Ascending aorta (tissue), 2 donors: ENCODE measurements at places on chromosomes 4 and X.

DNA sequence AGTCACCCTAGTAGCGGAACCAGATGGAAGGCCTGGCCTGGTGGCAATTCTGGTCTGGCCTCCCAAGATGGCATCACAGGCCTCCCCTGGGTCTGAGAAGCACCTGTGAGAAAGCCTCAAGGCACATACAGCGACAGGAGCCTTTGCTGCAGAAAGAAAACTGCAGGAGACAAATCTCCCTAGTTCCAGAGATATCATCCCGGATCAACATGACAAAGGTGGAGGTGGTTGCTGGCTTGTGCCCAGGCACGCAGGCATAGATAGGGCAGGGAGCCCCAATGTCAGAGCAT lies 93.6 kb downstream of the BCOR start:
- H3K36me3 ChIP-seq, result no peaks in the 10 kb centered on the region
- H3K4me1 ChIP-seq, result peaks cover 5% of the 10 kb centered on the region
- H3K27ac ChIP-seq, result no peak overlapping the region
- no peak for DNase-seq

- no peaks in the 10 kb centered on the region for H3K36me3 ChIP-seq
- no peaks in the 10 kb centered on the region for H3K27me3 ChIP-seq
- H3K4me1 ChIP-seq, result peaks cover 7% of the 10 kb centered on the region
- H3K4me3 ChIP-seq, result no peak overlapping the region
- DNase-seq, result no peak
These were observed 292.7 kb downstream of the BCOR start for GRCh38 chrX:39805022-39805421.

- no peaks in the 10 kb centered on the region for H3K4me1 ChIP-seq
- no peak overlapping the region for H3K27ac ChIP-seq
These were observed 11.7 kb upstream of the TENM3 start for GRCh38 chr4:182231496-182231895.

DNA sequence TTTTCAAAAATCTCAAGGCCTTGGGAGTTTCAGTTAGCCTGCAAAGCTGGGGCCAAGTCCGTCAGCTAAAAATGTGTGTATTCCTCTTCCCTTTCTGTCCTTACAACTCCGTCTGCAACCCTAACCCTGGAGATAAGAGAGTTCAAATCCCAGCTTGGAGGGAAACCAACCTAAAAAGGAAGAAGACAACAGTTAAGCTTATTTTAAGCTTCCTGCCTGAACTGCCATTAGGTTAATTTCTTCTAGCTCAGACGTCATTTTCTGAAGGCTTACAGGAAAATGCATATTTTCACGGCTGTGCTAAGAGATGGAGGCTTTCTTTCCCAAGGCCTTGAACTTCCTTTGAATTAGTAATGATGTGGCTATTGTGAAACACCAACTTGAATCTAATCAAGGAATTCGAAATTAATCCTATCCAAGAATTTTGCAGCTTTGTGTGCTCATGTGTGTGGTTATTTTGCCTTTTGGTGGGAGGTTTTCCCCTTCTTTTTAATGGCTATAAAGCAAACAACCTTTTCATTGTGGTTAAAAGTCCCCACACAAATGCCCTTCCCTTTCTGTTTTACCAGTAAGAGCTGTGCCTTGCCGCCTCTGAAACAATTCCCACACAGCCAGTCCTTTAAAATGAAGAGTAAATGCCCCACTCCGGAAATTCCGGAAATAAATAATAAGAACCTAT lies 103.5 kb downstream of the IRF2 start:
- H3K27ac ChIP-seq, result no peak overlapping the region
- no peaks in the 10 kb centered on the region for H3K36me3 ChIP-seq
- H3K4me1 ChIP-seq, result no peaks in the 10 kb centered on the region
- DNase-seq, result no peak
- no peaks in the 10 kb centered on the region for H3K27me3 ChIP-seq
- no peak overlapping the region for H3K4me3 ChIP-seq

DNA sequence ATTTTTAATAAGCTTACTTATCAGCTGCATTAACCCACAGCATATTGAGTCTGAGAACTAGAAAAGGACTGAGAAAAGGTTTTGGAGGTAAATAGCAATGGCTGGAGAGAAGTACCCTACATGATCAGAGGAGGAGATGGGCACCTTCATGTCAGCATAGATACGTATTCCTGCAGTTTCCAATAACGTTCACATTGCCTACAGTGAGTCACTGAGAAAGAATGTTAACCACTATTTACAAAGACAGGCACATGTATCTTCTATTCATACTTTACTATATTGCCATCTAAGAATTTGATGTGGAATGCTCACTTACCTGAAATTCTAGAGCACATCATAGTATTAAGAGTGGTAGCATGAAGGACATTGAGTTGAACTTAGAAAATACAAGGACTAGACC lies 92.5 kb downstream of the TLL1 start:
- H3K27ac ChIP-seq, result no peak overlapping the region
- no peaks in the 10 kb centered on the region for H3K4me1 ChIP-seq
- H3K36me3 ChIP-seq, result no peaks in the 10 kb centered on the region
- DNase-seq, result no peak
- no peaks in the 10 kb centered on the region for H3K27me3 ChIP-seq

DNA sequence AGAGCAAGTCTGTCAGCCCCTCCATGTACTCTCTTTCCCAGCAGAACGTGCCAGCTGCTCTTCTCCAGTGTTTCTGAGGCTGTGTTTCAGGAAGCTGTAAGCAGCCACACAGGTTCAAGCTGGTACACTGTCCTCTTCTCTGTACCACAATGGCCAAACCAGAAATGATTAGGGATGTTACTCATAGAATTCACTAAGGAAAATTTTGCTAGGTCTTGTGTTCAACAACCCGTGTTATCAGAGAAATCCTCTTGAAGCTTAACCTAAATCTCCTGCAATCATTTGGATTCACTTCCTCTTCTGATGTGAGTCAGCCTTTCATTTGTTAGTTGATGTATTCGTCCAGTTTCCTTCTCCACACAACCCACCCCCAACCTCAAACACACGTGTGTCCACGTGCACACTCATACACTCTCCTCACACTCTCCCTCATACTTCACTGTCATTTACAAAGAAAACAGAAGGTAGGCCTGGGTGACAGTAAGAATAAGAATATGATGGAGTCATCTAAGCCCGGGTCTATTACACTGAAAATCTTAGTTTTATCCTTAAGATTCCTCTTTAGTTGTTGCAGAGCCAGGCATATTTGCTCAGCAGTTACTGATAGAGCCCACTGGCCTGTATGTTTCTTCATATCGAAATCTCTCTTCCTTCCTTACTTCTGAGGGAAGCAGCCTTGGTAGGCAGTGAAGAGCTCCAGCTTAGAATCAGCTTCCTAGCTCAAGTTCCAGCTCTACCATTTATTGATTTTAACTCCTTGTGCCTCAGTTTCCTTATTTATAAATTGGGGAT lies 63.4 kb downstream of the DCUN1D4 start:
- DNase-seq, result no peak
- H3K27me3 ChIP-seq, result no peaks in the 10 kb centered on the region
- no peak overlapping the region for H3K4me3 ChIP-seq
- no peak overlapping the region for H3K27ac ChIP-seq
- H3K4me1 ChIP-seq, result no peaks in the 10 kb centered on the region
- peaks cover 45% of the 10 kb centered on the region for H3K36me3 ChIP-seq

DNA sequence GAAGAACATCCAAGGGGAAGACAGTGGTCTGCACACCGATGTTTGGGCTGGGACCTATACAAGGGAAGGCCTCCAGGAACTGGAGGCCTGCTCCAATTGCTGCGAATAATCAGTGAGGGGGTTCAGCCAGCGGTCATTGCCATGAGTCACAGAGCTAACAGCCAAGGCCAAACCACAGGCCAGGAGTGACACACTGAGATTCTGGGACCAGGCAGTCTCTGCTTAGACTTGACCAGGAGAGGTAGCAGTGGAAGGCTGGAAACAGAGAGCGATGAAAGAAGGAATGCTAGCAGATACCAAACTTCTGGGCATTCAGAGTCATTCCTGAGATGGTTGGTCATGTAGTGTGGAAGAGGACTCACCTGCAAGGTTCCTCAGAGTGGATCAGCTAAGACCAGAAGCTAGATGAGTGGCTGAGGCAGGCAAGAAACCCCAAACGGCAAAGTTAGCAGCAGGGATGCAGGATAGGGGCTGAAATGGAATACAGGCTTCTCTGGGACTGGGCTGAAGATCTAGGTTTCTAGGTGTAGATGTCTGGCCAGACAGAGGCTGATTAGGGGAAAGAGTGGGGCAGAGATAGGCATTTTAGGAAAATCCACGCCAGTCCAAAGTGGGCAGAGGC lies 54.7 kb downstream of the CNGA2 start:
- no peaks in the 10 kb centered on the region for H3K36me3 ChIP-seq
- peak; percentile 82 for DNase-seq
- no peak overlapping the region for H3K4me3 ChIP-seq
- H3K4me1 ChIP-seq, result peaks cover 6% of the 10 kb centered on the region
- H3K27me3 ChIP-seq, result no peaks in the 10 kb centered on the region
- peak overlapping the region; percentile 73 for H3K27ac ChIP-seq

GRCh38 chrX:40009462-40009851 lies 88.3 kb downstream of the BCOR start:
- H3K27ac ChIP-seq, result no peak overlapping the region
- H3K36me3 ChIP-seq, result no peaks in the 10 kb centered on the region
- no peaks in the 10 kb centered on the region for H3K4me1 ChIP-seq
- H3K27me3 ChIP-seq, result peaks cover 10% of the 10 kb centered on the region

DNA sequence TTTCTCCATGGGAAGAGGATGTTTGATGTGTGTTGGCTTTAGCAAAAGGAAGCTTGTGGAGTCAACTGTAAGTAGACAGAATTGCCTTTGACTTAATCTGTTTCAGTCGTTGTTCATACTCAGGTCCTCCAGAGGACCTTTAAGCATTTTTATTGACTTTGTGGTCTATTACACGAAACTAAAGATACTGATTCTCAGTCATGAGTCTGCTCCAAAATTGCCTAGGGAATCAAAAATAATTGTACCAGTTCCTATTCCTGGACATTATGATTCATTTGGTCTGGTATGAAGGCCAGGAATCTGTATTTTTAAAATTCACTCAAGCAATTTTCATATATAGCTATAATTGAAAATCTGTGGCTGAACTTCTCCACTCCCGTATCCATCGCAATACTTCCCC lies 38.6 kb downstream of the AR start:
- H3K4me3 ChIP-seq, result no peak overlapping the region
- no peaks in the 10 kb centered on the region for H3K36me3 ChIP-seq
- DNase-seq, result no peak
- no peaks in the 10 kb centered on the region for H3K4me1 ChIP-seq
- H3K27me3 ChIP-seq, result no peaks in the 10 kb centered on the region
- H3K27ac ChIP-seq, result no peak overlapping the region

DNA sequence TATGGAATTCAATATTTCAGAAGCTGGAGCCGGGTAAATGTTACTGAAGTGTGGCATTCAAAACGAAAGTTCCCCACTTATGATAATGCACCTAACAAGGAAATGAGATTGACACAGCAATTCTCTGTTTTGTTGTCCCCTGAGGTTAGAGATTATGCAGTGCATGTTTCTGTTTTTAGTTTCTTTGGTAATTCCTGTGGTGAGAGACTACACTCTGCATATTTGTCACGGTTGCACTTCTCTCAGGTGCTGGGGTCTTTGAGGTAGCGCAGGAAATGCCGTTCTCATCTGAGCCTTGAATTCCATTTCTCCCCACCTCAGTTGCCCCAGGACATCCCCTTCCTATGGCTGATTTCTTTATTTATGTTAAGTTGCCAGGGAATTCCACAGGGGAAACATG lies 15.3 kb upstream of the BEND4 start:
- no peaks in the 10 kb centered on the region for H3K27me3 ChIP-seq
- no peak overlapping the region for H3K27ac ChIP-seq
- no peaks in the 10 kb centered on the region for H3K4me1 ChIP-seq
- H3K36me3 ChIP-seq, result no peaks in the 10 kb centered on the region
- H3K4me3 ChIP-seq, result no peak overlapping the region

GRCh38 chrX:129791336-129791735 lies 11.6 kb downstream of the SASH3 start:
- H3K27me3 ChIP-seq, result no peaks in the 10 kb centered on the region
- H3K4me1 ChIP-seq, result no peaks in the 10 kb centered on the region
- DNase-seq, result no peak

GRCh38 chr4:26131711-26132110 lies 189.1 kb upstream of the RBPJ start:
- no peaks in the 10 kb centered on the region for H3K4me1 ChIP-seq
- no peak overlapping the region for H3K27ac ChIP-seq
- no peak for DNase-seq
- H3K4me3 ChIP-seq, result no peak overlapping the region
- H3K27me3 ChIP-seq, result no peaks in the 10 kb centered on the region

GRCh38 chr4:16676230-16676770 lies 222.1 kb downstream of the LDB2 start:
- no peak overlapping the region for H3K4me3 ChIP-seq
- no peaks in the 10 kb centered on the region for H3K36me3 ChIP-seq

- no peak overlapping the region for H3K27ac ChIP-seq
- no peak overlapping the region for H3K4me3 ChIP-seq
These were observed 83.7 kb downstream of the PCYT1B start for GRCh38 chrX:24563291-24564010.

DNA sequence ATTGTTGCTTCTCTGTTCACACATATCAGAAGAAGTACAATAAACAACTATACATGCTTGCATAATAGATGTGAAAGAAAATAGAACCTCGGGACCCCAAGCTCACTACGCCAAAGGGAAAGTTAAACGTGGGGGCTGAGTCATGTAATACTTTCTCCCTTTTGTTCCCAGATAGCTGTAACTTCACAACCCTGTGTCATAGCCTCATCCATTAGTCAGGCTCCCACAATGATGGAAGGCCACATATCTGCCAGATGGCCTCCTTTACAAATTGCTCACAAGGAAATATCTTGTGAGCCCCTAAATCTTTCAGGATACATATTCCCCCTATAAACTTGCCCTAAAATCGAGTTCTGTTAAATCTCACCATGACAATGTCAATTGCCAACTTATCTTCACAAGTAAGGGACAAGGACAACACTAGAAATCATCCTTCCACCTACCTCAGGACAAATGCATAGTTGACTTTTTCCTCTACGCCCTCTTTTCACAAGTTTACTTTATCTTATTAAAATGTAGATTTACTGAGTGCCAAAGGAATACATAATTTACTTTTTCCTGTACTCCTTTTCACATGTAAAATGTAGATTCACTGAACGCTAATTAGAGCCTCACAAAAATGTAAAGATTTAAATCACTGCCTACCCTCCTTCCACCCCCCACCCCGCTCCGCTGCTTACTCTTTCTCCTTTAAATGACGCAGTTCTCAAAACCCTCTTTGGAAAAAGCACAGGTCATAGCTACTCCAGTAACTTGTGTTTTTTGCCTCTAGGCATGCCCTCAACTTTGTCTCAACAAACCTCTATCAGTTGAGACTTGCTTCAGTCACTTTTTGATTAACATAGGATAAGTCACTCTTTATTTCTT lies 477.1 kb downstream of the DTHD1 start:
- no peaks in the 10 kb centered on the region for H3K27me3 ChIP-seq
- H3K4me3 ChIP-seq, result no peak overlapping the region
- H3K36me3 ChIP-seq, result no peaks in the 10 kb centered on the region
